Mononuclear cell (primary cell): ENCODE measurements at places on chromosomes 16 and 17. TPM values are rescaled to one million over a fixed set of nuclear protein-coding genes. Genes with fewer than 3 reads are reported as not detected.

Gene SLC26A11
- total RNA-seq: 21.9 TPM

Gene ITGAX
- 190 TPM for total RNA-seq

Gene BAHCC1
- 2.0 TPM for total RNA-seq

Gene GDPD1
- 0.84 TPM for total RNA-seq

Gene PKMYT1
- total RNA-seq: 1.3 TPM

Gene ZNF646
- total RNA-seq: 9.6 TPM

Gene KRTAP2-3
- not detected for total RNA-seq

Gene DCTPP1
- total RNA-seq: 4.1 TPM

Gene CLEC16A
- 26.9 TPM for total RNA-seq

Gene CHST5
- total RNA-seq: under 0.01 TPM

Gene ZG16B
- 1.2 TPM for total RNA-seq

Gene IGFALS
- 0.63 TPM for total RNA-seq

Gene PER1
- 250 TPM for total RNA-seq

Gene GNG13
- total RNA-seq: not detected

Gene HSPB9
- not detected for total RNA-seq

Gene TPSD1
- total RNA-seq: not detected

Gene MTSS2
- total RNA-seq: 3.5 TPM

Gene MSI2
- 46.6 TPM for total RNA-seq

Gene TMED6
- total RNA-seq: 1.0 TPM

Gene ST6GALNAC2
- 2.3 TPM for total RNA-seq

Gene GP1BA
- total RNA-seq: 4.2 TPM

Gene DCXR
- 25.2 TPM for total RNA-seq

Gene CCL4
- 482 TPM for total RNA-seq

Gene KRTAP4-4
- total RNA-seq: not detected

Gene AOC3
- total RNA-seq: 0.21 TPM

Gene P2RX5
- 15.6 TPM for total RNA-seq

Gene TP53TG3B
- 0.21 TPM for total RNA-seq

Gene ZNF771
- 1.0 TPM for total RNA-seq

Gene IRX3
- total RNA-seq: 1.2 TPM

Gene SCN4A
- under 0.01 TPM for total RNA-seq

Gene LGALS9B
- 0.52 TPM for total RNA-seq

Gene TEX19
- total RNA-seq: not detected

Gene SLC46A1
- total RNA-seq: 0.42 TPM

Gene CDH15
- total RNA-seq: not detected

Gene LGALS9C
- total RNA-seq: 0.63 TPM

Gene NPIPB9
- 15.5 TPM for total RNA-seq

Gene RUNDC3A
- 0.10 TPM for total RNA-seq

Gene IL34
- 0.52 TPM for total RNA-seq

Gene KLHL10
- total RNA-seq: not detected

Gene CES4A
- 5.6 TPM for total RNA-seq

Gene STAT5B
- total RNA-seq: 60.2 TPM

Gene FDXR
- 1.3 TPM for total RNA-seq

Gene ADGRG3
- total RNA-seq: 1.7 TPM

Gene AIPL1
- total RNA-seq: under 0.01 TPM

Gene PDE6G
- total RNA-seq: 2.1 TPM

Gene SCNN1B
- total RNA-seq: not detected

Gene MSRB1
- 5.8 TPM for total RNA-seq

Gene AXIN1
- 35.8 TPM for total RNA-seq

Gene NPB
- 0.10 TPM for total RNA-seq

Gene XAF1
- 33.1 TPM for total RNA-seq

Gene KRTAP2-2
- not detected for total RNA-seq

Gene CHST6
- not detected for total RNA-seq

Gene NR1D1
- 9.9 TPM for total RNA-seq

Gene KCNH4
- under 0.01 TPM for total RNA-seq

Gene MYH13
- not detected for total RNA-seq

Gene TLK2
- 69.5 TPM for total RNA-seq

Gene CRHR1
- not detected for total RNA-seq
